ENCODE measurements at places on chromosomes 3 and 15.

GRCh38 chr15:66673410-66674322 lies 28.4 kb upstream of the SMAD6 start:
- H3K27ac ChIP-seq: no peak overlapping the region
- no peaks in the 10 kb centered on the region for H3K27me3 ChIP-seq
- DNase-seq: peak; percentile 53
- no peak overlapping the region for H3K4me3 ChIP-seq
- H3K4me1 ChIP-seq: peaks cover 2% of the 10 kb centered on the region

- H3K36me3 ChIP-seq: no peaks in the 10 kb centered on the region
- H3K4me3 ChIP-seq: no peak overlapping the region
- H3K4me1 ChIP-seq: no peaks in the 10 kb centered on the region
- H3K27me3 ChIP-seq: no peaks in the 10 kb centered on the region
- no peak for DNase-seq
- H3K27ac ChIP-seq: no peak overlapping the region
Measured at GRCh38 chr3:71189480-71189879, 394.0 kb downstream of the FOXP1 start.

DNA sequence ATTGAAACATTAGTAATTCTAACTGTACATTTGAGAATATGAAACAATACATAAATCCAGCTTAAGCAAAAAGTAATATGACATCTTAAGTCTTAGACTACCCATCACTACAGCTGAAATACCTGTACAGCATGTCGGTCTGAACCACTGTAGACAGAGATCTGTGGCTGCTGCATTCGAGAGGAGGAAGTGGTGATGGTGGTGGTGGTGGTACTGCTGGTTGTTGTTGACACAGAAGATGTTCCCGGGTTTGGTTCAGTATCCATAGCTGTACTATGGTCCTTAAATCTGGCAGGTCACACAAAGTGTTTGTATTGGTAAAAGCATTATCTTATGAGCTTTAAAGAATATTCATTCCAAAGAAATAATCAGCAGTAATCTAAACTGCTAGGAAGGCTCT lies 2.9 kb downstream of the PHC3 start:
- no peak overlapping the region for H3K4me3 ChIP-seq
- H3K27me3 ChIP-seq: no peaks in the 10 kb centered on the region
- H3K36me3 ChIP-seq: peaks cover 15% of the 10 kb centered on the region
- H3K4me1 ChIP-seq: peaks cover 14% of the 10 kb centered on the region

- peaks cover 4% of the 10 kb centered on the region for H3K4me1 ChIP-seq
- DNase-seq: peak; percentile 63
- H3K36me3 ChIP-seq: no peaks in the 10 kb centered on the region
- no peak overlapping the region for H3K4me3 ChIP-seq
Measured at GRCh38 chr15:86135041-86135440, 55.4 kb downstream of the AGBL1 start.

DNA sequence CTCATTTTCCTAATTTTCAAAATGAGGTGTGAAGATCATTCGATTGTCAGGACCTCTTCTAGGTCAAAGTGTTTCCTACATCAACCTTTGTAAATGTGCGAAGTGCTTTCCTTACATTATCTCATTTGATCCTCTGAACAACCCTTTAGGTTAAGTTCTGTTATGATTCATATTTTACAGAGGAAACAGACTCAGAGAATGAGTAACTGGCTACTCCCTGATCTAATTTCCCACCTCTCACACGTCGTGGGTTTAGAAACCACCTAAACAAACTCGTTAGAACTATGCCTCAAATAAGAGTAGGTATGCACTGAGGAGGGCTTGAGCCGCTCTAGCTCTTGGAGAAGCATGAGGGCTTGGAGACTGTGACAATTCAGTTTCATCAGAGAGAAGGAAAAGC lies 148.6 kb downstream of the CD47 start:
- no peaks in the 10 kb centered on the region for H3K36me3 ChIP-seq
- no peaks in the 10 kb centered on the region for H3K27me3 ChIP-seq
- no peak overlapping the region for H3K4me3 ChIP-seq
- no peak for DNase-seq

DNA sequence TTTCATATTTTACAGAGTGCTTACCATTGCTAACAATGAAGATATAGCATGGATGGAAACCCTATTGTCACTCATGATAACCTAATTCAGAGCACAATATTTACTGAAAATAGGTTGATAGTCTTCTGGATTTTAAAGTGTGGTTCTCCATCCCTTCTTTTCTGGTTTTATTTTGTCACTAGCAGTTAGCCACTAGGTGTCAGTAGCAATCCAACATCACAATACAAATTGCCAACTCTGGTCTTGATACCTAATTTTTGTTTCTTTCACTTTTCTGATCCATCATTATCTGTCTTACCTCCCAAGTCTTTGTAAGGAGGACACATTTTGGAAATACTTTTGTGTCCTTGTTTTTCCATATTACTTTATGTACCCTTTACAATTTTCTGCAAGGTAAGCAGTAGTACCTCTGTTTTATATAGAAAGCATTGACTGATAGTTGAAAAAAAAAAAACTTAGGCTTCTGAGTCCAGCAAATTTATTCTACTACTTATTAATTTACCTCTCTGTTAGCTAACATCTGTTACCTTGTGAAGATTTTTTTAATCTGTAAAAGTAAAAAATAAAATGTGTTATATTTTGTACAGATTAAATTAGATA lies 28.3 kb upstream of the CRYBG3 start:
- no peak overlapping the region for H3K27ac ChIP-seq
- no peaks in the 10 kb centered on the region for H3K36me3 ChIP-seq
- H3K4me3 ChIP-seq: no peak overlapping the region
- no peaks in the 10 kb centered on the region for H3K27me3 ChIP-seq
- DNase-seq: peak; percentile 83

DNA sequence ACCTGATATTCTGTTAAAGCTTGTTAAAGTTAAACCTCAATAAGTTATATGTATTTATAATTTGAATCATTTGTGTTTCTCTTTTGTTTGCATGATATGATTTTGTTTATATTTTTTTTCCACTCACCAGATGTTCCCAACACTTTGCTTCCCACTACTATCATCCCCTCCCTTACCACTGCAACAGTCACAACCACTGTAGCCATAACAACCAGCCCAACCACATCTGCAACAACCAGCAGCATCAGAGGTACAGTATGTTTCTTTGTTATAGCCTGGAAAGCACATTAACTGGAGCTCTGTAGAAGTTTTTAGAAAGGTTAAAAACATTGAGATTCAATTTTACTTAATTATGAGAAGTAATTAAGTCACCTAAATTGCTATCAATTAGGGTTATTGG lies 1011.9 kb downstream of the VGLL3 start:
- no peaks in the 10 kb centered on the region for H3K36me3 ChIP-seq
- no peak overlapping the region for H3K27ac ChIP-seq
- no peaks in the 10 kb centered on the region for H3K4me1 ChIP-seq
- no peaks in the 10 kb centered on the region for H3K27me3 ChIP-seq

DNA sequence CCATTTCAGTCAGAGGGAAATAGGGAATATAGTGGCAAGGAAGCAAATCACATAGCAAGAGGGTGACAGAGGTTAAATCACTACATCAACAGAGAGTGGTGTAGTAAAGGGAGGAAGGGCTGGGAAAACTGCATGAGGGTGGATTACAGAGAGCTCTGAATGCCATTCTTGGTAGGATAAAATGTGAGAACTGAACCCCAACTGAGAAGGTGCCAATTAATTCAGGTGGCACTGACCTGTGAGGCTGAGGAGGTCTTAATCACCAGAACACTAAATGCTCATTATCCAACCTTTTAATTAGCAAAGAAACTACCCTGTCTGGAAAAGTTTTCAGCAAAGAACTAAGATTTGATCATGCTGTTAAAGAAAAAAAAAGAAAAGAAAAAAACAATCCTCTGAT lies 202.7 kb downstream of the LRRN1 start:
- H3K4me3 ChIP-seq: no peak overlapping the region
- no peak for DNase-seq
- H3K27me3 ChIP-seq: no peaks in the 10 kb centered on the region
- H3K36me3 ChIP-seq: no peaks in the 10 kb centered on the region
- no peaks in the 10 kb centered on the region for H3K4me1 ChIP-seq

DNA sequence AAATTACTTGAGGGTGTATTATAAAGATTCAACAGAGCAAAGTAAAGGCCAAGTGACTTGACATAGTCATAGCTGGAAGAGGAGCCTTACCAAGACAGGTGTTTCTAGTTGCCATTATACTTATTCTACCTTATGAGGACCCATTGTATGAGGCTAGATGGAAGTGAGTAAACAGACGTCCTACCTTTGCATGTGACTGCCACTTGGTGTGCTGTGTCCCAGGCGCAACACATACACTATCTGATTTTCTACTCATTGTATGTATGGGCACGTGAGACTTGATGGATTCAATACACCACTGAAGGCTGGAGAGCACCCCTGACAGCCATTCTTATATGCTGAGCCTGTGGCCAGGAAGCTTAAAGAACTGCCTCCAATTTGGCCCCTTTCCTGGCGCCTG lies 40.5 kb downstream of the BOC start:
- H3K27ac ChIP-seq: no peak overlapping the region
- DNase-seq: no peak
- H3K27me3 ChIP-seq: no peaks in the 10 kb centered on the region

DNA sequence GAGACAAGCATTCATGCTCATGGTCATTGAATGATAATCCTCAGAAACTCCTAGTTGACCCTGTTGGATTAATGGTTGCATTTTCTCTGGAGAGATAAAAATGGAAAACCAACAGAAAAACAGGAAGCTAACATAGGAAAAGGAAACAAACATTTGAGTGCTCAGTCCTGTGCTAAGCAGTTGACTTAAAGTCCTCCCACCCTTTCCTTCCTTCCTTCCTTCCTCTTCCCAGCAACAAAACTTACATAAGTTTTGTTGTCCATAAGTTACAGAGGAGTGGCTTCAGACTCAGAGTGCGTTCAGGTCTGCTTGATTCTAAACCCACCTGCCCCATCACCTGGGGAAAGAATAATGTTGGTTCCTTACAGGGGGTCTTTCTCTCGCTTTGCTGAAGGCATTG lies 163.8 kb upstream of the RGMA start:
- no peaks in the 10 kb centered on the region for H3K36me3 ChIP-seq
- no peak overlapping the region for H3K27ac ChIP-seq
- no peak overlapping the region for H3K4me3 ChIP-seq
- H3K4me1 ChIP-seq: peaks cover 6% of the 10 kb centered on the region

GRCh38 chr3:67386451-67386850 lies 268.0 kb downstream of the SUCLG2 start:
- no peak for DNase-seq
- no peaks in the 10 kb centered on the region for H3K27me3 ChIP-seq
- peaks cover 20% of the 10 kb centered on the region for H3K4me1 ChIP-seq

DNA sequence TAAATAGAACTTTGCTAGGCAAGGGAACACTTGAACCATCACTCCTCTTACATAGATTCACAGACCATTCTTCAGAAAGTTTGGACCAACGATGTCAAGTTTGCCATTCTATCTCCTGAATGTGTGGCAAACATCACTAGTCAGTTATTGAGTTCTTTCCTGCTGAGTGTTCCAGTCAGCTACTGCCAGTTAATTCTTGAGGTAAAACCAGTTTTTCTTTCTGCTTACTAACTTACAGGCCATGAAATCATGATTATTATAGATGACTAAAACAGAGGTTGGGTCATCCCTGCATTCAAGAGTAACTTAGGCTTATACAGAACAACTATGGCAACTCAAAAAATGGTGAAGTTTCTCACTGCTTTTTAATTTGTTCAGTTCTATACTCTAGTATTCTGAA lies 88.2 kb downstream of the AP4E1 start:
- no peak overlapping the region for H3K4me3 ChIP-seq
- H3K27me3 ChIP-seq: no peaks in the 10 kb centered on the region
- peaks cover 9% of the 10 kb centered on the region for H3K36me3 ChIP-seq
- H3K27ac ChIP-seq: no peak overlapping the region
- no peak for DNase-seq

GRCh38 chr3:106355873-106356272 lies 487.1 kb upstream of the CBLB start:
- no peaks in the 10 kb centered on the region for H3K36me3 ChIP-seq
- no peak overlapping the region for H3K27ac ChIP-seq
- no peak overlapping the region for H3K4me3 ChIP-seq
- no peak for DNase-seq
